ENCODE measurements at places on chromosomes 4 and X.

DNA sequence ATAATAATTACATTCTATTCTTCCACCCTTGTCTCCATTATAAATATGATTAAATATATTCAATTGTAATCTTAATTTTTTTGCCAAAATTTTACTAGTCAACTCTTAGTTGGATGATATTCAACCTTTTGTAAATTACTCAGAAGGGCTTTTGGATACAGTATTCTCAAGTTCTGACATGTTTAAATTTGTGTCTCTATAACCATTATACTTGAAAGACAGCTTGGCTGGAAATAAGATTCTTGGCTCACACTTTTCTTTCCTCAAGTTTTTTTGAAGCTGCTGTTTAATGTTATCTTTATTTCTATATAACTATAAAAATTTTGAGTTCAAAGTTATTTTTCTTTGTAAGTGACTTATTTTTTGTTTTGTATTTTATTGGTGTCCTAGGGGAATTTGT, 214.4 kb downstream of the ARAP2 start:
- no peak for DNase-seq

DNA sequence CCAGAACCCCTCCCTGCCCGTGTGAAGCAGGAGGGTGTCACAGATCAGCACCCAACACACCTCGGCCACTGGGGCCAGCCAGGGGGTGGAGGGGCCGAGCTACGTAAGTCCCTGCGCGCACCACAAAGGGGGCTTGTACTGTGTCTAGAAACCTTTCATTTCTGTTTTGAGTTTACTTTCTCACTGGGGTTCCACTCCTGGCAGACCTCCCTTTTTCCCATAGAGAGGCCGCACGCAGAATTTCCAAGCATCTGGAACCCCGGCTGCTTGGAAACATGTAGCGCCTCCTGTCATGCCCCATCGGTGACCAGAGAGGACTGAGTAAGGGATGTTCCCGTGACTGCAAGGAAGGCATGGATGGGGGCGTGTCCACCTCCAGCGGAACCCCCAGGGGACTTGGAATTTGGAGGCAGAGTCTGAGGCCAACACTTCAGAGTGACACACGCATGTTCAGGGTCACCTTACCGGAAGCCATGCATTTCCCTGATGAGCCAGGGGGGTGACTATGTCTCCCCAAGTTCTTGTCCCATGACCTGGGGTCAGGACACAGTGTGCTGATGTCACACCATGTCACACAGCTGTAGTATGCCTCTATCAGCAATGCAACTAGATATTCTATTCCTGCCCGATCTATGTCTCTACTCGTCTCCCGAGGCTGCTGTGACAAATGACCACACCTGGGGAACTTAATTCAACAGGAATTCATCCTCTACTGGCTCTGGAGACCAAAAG, 105.3 kb downstream of the DHRSX start:
- no peak for DNase-seq

DNA sequence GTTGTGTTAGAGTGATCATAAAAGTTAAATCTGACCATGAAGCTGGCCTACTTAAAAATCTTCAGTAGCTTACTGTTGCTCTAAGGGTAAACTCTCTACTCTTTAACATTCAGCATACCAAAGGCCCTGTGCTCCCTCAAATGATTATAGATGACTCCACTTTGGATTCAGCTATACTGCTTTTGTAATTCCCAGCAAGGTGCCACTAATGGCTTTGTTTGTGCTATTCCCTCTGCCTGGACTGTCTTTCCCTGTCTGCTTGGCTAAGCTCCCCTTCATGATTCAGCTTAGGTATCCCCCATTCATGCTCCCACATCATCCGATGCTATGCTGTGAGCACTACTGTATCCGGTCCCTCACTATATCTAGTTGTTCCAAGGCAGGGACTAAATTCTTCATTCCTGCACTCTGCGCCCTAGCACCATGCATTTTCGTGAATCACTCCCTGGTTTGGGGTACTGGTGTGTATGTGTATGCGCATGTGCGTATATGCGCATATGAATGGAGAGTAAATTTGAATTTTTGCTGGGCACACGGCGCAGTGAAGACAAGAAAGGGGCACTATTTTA, 453 bp upstream of the PBDC1 start:
- DNase-seq = no peak

DNA sequence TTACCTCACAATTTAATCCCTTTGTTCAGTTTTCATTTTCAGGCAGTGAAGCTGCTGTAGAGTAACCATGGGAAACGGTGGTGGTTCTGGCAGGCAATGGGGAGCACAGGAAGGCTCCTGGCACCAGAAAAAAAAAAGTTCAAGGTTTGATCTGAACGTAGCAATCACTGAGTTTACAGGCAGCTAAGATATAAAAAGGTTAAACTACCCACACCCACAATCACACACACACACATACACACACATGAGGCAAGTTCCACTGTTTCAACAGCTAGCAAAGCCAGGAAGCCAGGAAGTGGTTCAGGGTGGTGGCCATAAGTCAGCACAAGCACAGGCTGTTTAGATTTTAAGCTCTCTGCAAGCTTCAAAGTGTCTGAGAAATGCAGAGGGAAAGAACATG, at the start of gene SULT1B1:
SULT1B1 (minus strand) TSS at position 166 of the 400 bp plus-strand sequence. CDS start 5,403 bp downstream, outside the sequence.
- peak; percentile 55 for DNase-seq

DNA sequence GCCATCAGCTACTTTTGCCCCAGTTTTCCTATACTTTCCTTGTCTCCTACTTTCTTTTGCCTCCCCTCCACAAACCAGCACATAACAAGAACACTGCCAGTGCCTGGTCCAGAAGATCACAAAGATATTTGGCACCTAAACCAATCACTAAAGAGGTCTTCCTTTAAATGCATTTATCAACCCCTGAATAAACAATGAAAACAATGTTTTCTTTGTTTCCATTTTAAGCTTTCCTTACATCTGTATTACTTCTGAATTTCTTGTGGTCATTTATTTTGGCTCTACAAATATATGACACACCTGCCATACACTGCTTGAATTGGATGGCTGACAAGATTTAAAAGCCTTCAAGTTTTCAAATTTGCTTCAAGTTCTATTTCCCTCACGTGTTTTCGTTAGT, 43.9 kb downstream of the MBNL3 start:
- no peak for DNase-seq

GRCh38 chr4:90328558-90328957, 201.4 kb downstream of the CCSER1 start:
- DNase-seq = no peak

DNA sequence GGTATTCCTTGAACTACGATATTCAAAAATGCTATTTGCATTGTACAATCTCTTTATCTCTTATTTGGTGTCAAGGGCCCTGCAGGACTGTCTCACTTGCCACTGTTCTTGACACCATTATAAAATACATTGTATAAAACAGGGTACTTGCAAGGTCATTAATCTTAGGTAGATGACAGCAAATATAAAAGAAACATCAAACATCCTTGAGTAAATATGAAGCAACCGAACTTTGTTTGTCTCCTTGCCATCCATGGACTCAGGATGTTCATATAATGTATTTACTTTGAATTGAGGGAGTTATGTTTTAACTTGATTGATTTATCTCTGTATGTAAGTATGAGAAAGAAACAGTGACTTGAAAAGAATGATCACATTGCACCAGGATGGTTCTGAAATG, 87.3 kb downstream of the UGT2B4 start:
- no peak for DNase-seq

GRCh38 chr4:83108101-83108861, 6.2 kb downstream of the PLAC8 start:
- no peak for DNase-seq

GRCh38 chr4:64903986-64904385, 494.7 kb upstream of the TECRL start:
- no peak for DNase-seq

DNA sequence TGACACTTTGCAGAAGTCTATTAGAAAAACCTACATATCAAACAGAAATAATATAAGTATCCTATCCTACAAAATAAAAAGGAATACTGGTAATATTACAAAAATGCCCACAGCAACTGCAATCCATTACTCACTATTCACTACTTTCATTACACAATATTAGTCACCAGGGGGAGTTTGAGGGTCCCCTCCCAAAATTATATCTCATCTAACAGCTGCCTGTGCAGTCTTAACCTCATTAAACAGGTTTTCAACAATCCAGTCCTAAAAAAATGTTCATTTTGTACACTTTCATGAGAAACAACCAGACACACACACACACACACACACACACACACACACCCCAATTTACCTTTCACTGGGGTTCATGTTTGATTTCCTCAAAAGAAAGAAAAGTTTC, 2.9 kb downstream of the CLOCK start:
- no peak for DNase-seq

DNA sequence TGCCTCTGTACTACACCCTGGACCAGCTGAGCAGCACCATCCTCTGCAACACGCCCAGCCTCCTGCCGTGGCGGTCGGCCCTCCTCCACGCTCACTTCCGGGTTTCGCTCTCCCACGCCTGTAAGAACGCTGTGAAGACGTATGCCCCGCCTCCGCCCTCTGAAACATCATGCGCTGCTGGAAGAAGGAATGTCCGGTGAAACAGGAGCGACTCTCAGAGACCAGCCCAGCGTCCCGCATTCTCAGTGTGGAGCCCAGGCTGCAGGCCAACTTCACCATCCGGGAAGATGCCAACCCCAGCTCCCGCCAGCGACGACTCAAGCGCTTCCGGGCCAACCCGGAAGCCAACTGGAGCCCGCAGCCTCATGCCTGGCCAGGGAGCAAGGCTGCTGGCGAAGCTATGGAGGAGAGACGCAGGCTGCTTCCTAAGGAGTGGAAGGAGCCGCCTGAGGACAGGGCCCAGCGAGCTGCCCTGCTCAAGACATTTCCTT, 186.1 kb upstream of the SLITRK2 start:
- DNase-seq = no peak

DNA sequence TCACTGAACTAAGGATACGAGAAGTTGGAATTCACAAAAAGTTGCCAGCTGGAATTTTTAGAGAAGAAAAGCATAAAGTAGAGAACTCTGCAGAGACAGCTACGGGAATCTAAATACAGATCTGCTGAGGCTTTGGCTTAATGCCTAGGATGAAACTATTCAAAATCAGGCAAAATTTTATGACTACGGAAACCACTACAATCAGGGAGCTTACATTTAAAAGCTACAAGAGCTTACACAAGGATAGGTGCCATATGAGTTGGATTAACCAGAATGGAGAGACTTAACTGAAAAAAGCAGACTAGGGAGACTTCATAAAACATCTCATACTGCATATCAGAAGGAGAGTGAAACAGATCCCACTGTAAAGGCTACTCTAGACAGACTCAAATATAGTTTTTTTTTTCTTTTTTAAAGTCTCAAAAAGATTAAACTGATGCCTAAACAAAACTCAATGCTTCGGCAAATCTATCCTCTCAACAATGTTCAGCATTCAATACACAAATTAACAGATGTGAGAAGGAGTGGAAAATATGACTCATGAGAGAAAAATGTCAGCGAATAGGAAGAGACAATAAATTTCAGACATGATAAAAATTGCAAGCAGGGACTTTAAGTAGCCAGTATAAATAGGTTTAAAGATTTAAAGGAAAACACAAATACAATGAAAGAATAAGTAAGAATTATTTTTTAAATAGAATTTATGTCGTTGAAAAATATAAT, 586.1 kb downstream of the FSTL5 start:
- DNase-seq = no peak

- DNase-seq = no peak
These were observed 5.7 kb downstream of the ZNF185 start for GRCh38 chrX:152903589-152903988.

- no peak for DNase-seq
These were observed 313.7 kb downstream of the ARHGAP24 start for GRCh38 chr4:85788604-85789003.

DNA sequence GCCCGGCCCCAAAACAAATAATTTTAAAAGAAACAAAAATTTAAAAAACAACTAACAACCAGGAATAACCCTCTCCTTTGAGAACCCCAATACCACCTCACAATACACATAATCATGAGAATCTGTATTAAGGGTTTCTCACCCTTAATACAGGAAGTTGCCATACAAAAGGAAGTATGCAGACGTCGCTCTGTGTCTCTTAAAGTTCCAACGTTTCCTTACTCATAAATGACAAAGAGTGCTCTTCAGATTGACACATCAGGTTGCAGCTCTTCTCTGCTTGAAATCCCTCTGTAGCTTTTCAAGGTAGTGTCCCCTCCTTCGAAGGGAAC, 73.9 kb upstream of the IRF2 start:
- no peak for DNase-seq

DNA sequence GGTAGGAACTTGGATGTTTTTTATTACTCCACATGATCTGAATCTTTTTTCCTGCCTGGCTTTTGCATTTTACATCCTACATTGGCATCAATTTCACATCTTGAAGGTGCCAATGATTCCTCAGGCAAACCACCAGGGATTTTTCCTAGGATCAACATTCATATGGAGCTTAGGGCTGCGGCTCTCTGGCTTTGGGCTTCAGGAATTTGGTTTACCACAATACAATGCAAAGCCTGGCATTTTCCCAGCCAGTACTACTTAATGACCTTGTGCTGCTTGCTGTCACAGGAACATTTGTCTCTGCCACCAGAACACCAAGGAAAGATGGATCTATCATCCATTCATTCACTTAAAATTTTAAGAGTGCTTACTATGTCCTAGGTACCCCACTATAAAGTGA, 180.7 kb downstream of the PDGFC start:
- no peak for DNase-seq

GRCh38 chrX:95953564-95953963, 731.1 kb upstream of the DIAPH2 start:
- DNase-seq = no peak

- DNase-seq = no peak
These were observed 30.9 kb upstream of the INTS6L start for GRCh38 chrX:135489542-135489941.

DNA sequence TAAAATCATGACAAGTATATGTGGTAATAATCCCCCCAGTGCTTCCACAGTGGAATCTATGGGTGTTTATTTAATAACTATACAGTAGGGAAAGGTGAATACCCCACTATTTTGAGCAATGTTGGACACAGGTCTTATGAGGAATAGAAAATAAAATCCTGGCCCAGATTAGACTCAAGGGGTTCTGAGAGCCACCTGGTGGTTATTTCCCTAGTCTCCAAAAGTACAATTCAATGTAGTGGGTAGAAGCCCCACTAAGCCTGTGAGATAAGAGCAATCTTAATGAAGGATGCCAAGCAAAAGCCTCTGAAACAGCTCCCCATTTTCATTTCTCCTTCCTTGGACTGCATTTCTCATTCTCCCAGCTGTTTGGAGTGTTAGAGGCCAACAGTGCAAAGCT, 328.2 kb upstream of the NR3C2 start:
- DNase-seq = no peak

DNA sequence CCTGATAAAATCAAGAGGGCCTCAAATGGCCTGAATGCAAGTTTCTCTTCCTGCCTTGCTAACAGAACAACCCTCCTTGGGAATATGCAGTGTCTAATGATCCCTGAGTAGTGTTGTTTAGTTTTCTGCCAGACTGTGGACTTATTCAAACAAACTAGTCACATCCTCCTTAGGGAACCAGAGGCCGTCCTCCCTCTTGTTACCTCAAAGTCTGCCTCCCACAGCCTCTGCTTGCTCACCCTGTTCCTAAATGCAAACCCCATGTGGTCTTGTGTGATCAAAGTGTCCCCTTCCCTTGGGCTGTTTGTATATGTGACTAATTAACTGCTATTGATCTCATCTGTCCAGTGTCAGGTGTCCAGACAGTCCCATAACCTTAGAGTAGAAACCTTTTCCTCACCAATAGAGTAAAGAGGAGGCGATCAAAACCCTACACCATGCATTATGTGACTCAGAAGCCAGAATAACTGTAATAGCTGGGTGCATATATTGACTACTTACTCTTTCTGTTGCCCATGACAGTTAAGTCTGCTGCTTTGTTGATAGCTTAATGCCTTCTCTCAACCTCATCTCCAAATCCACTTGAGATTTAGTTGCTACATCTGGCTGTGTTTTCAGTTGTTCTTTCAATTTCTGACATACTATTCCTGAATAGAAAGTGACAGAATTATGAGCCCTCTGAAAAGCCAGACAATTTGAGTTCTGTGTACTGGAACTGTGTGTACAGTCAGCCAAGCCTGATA, 473.0 kb upstream of the NWD2 start:
- no peak for DNase-seq
